ENCODE measurements at places on chromosomes 2 and 18. TPM values are rescaled to one million over a fixed set of nuclear protein-coding genes. Genes with fewer than 3 reads are reported as not detected.

The PTPRN gene
- total RNA-seq: 0.24 TPM

DNA sequence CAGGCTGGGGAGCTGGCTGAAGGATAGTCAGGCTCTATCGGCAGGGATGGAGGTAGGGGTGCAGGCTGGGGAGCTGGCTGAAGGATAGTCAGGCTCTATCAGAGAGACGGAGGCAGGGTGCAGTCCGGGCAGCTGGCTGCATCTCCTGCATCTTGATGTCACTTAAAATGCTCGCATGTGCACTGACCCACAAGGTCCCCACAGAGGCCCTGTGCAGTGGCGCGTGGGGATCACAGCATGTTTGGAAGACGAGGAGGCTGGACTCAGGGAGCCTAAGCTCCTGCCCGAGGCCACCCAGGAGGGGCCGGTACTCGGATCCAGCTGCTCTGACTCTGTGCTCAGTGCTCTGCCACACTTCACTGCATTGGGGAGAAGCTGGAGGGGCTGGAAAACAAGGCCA lies 189.0 kb upstream of the HDAC4 start:
- no peak overlapping the region for H3K27ac ChIP-seq
- H3K36me3 ChIP-seq: no peaks in the 10 kb centered on the region
- H3K4me1 ChIP-seq: no peaks in the 10 kb centered on the region
- no peak for DNase-seq
- H3K27me3 ChIP-seq: no peaks in the 10 kb centered on the region

GRCh38 chr2:53516650-53517049 lies 251.0 kb upstream of the CHAC2 start:
- no peaks in the 10 kb centered on the region for H3K36me3 ChIP-seq
- peaks cover 2% of the 10 kb centered on the region for H3K27me3 ChIP-seq
- H3K27ac ChIP-seq: no peak overlapping the region
- DNase-seq: no peak
- H3K4me3 ChIP-seq: no peak overlapping the region

DNA sequence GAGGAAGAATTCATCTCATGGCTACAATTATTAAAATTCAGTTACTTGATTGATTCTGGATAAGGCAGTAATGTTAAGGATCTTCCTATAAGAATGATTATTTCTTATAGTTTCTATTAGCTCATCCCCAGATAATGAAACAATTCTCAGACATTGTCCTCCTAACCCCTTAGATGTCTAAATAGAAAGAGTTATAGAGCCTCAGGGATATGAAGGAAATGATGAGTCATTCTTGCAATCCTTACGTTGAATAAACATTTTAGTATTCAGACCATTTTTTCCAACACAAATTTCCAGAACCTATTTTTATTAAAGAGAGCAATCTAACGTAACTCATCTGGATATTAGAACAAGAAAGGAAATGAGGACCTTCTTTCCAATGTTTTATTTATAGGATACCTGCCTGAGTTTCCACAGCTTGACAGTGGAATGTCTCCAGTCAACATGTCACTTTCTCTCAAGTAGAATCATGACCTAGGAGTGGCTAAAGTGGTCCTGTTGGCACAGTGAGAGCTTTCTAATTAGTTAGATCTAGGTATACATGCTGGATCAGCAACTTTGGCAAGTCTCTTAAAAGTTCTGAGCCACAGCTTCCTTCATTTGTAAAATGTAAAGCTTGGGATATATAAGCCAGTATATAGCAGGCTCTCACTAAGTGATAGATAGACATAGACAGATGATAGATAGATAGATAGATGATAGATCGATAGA lies 88.0 kb upstream of the RAB27B start:
- H3K27ac ChIP-seq: peak overlapping the region; percentile 72
- no peak overlapping the region for H3K4me3 ChIP-seq
- H3K36me3 ChIP-seq: no peaks in the 10 kb centered on the region
- DNase-seq: no peak
- no peaks in the 10 kb centered on the region for H3K27me3 ChIP-seq

The ATP6V1C2 gene
- total RNA-seq: not detected

The SP5 gene
- total RNA-seq: not detected

- no peaks in the 10 kb centered on the region for H3K36me3 ChIP-seq
- peaks cover 37% of the 10 kb centered on the region for H3K27me3 ChIP-seq
- peaks cover 4% of the 10 kb centered on the region for H3K4me1 ChIP-seq
- peak; percentile 64 for DNase-seq
- no peak overlapping the region for H3K4me3 ChIP-seq
These were observed 39.4 kb downstream of the SCTR start for GRCh38 chr2:119484834-119485233.

DNA sequence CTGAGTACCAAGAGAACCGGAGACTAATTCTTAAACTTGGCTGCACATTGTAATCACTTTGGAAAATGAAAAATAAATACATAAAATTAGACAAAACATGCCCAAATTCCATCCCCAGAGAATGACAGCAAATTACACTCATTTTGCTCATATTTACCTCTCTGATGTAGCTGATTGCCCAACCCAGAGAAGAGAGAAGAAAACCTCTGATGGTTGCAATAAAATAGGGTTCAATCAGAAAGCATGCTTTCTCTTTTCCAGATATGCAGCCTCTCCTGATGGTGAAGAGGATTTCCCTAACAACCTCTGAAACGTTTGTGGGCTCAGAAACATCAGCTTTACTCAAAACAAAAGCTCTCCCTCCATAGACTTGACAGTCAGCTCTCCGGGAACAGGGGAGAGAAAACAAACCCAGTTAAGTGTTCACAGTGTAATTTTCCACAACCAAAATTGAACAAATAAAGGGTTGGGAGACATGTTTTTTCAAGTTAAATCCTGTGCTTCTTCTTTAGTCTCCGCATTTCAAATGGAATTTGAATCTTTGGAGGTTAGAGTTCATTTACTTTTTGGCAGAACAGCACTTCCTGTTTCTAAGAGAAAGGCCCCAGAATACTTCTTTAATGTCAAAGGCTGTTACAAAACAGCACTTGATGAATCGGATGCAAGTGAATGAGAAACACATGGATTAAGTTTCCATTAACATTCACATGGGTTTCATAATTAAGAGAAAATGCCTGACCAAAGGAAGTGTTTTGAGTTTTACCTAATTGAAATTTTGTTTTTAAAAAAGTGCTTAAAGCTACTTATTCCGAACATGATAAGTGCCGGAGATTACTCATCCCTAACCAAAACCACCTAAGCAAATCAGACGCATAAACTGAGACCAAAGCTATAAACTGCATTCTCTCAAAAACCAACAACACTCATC lies 570.1 kb upstream of the SYT4 start:
- H3K36me3 ChIP-seq: peaks cover 2% of the 10 kb centered on the region
- H3K27ac ChIP-seq: peak overlapping the region; percentile 92
- peak overlapping the region; percentile 48 for H3K4me3 ChIP-seq
- no peak for DNase-seq

DNA sequence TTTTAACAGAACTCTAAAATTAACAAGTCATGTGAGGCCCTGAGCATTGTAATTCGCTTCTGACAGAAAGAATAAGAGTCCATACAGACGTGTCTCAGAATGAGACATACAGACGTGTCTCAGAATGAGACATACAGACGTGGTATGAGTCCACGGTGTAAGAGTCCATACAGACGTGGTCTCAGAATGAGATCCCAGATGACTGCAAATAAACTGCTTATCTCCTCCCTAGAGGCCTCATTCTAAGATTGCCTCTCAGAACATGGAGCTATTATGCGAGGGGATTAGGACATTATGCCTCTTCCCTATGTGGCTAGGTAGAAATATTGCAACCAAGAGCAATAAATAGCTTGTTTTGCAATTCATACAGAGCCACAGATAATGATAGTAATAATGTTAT lies 63.9 kb downstream of the NEB start:
- peaks cover 10% of the 10 kb centered on the region for H3K27me3 ChIP-seq
- H3K4me1 ChIP-seq: no peaks in the 10 kb centered on the region
- no peak overlapping the region for H3K27ac ChIP-seq
- no peaks in the 10 kb centered on the region for H3K36me3 ChIP-seq
- no peak for DNase-seq
- no peak overlapping the region for H3K4me3 ChIP-seq

- no peak for DNase-seq
- H3K27ac ChIP-seq: peak overlapping the region; percentile 2
- no peaks in the 10 kb centered on the region for H3K27me3 ChIP-seq
- no peaks in the 10 kb centered on the region for H3K36me3 ChIP-seq
- peaks cover 35% of the 10 kb centered on the region for H3K4me1 ChIP-seq
These were observed 120.7 kb downstream of the NCK2 start for GRCh38 chr2:105865222-105865913.

The TTN gene
- total RNA-seq: not detected

The KLHL29 gene
- 5.0 TPM for total RNA-seq

The POTEC gene
- total RNA-seq: not detected

- H3K27ac ChIP-seq: no peak overlapping the region
- no peak for DNase-seq
- peaks cover 2% of the 10 kb centered on the region for H3K4me1 ChIP-seq
These were observed 313.0 kb upstream of the NRXN1 start for GRCh38 chr2:51344886-51345285.

DNA sequence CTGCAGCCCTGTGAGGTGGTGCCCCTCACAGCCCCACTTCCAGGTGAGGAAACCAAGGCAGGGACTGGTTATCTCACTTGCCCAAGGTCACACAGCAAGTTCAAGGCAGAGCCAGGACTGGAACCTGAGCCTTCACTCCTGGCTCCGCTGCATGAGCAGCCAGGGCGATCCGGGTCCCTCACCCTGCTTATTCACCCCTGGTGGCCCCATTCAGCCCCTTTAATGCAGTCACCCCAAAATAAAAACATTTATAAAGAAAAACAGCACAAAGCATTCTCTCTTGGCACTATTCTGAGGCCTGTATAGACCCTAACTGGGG lies 57.3 kb downstream of the POLR1A start:
- no peak overlapping the region for H3K4me3 ChIP-seq
- H3K27me3 ChIP-seq: no peaks in the 10 kb centered on the region
- DNase-seq: peak; percentile 57
- H3K36me3 ChIP-seq: peaks cover 56% of the 10 kb centered on the region
- no peak overlapping the region for H3K27ac ChIP-seq

- H3K27me3 ChIP-seq: no peaks in the 10 kb centered on the region
- no peak overlapping the region for H3K27ac ChIP-seq
- no peak overlapping the region for H3K4me3 ChIP-seq
- H3K4me1 ChIP-seq: no peaks in the 10 kb centered on the region
- peak; percentile 44 for DNase-seq
- H3K36me3 ChIP-seq: no peaks in the 10 kb centered on the region
These were observed 80.7 kb downstream of the LYPD1 start for GRCh38 chr2:132589111-132589830.

DNA sequence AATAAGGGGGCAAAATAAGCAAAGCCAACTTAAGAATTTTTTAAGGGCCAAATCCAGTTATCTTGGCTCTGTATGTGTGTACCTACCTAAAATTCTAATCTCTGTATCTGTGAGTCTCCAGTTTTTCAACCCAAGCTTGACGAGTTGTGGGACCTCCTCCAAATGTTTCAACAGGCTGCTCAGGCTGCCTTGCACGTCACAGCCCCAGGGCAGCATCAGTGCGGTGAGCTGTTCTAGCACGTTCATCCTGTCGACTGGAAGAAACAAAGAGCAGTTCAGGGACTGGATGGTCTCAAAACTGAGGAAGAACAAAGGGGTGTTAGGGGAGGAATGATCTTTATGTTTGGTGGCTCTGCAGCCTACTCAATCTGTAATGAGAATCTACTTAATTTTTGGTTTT lies 29.4 kb downstream of the NLRC4 start:
- H3K36me3 ChIP-seq: peaks cover 1% of the 10 kb centered on the region
- no peak for DNase-seq
- H3K27me3 ChIP-seq: no peaks in the 10 kb centered on the region
- no peak overlapping the region for H3K4me3 ChIP-seq
- no peak overlapping the region for H3K27ac ChIP-seq

- H3K4me1 ChIP-seq: no peaks in the 10 kb centered on the region
- H3K36me3 ChIP-seq: no peaks in the 10 kb centered on the region
- no peak for DNase-seq
These were observed 85.9 kb upstream of the RFX8 start for GRCh38 chr2:101560780-101561315.

The ITGA4 gene
- 5.7 TPM for total RNA-seq

DNA sequence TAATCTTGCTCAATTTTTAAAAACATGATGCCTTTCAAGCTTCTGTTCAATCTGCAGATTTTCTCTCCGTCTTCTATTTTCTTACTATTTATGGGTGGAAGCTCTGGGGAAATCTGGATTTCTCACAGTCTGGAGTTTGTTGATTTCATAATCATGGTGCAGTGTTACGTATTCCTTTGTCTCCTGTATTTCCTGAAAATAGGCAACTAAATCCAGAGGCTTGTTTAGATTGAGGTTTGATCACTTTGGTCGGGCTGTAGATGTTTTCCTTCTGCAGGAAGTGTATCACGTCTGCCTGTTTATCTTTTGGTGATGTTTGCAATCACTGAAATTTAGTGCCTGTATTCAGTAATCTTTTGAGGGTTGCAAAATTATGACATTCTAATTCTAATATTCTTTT lies 487.7 kb downstream of the LRRTM4 start:
- no peaks in the 10 kb centered on the region for H3K27me3 ChIP-seq
- H3K4me3 ChIP-seq: no peak overlapping the region
- H3K4me1 ChIP-seq: no peaks in the 10 kb centered on the region
- no peak overlapping the region for H3K27ac ChIP-seq
- DNase-seq: no peak

The CFAP210 gene
- total RNA-seq: 0.94 TPM

- H3K4me1 ChIP-seq: peaks cover 52% of the 10 kb centered on the region
- H3K36me3 ChIP-seq: peaks cover 28% of the 10 kb centered on the region
- no peaks in the 10 kb centered on the region for H3K27me3 ChIP-seq
- peak overlapping the region; percentile 92 for H3K4me3 ChIP-seq
These were observed 694 bp downstream of the UNC50 start for GRCh38 chr2:98608962-98609604.

The SKOR2 gene
- not detected for total RNA-seq

DNA sequence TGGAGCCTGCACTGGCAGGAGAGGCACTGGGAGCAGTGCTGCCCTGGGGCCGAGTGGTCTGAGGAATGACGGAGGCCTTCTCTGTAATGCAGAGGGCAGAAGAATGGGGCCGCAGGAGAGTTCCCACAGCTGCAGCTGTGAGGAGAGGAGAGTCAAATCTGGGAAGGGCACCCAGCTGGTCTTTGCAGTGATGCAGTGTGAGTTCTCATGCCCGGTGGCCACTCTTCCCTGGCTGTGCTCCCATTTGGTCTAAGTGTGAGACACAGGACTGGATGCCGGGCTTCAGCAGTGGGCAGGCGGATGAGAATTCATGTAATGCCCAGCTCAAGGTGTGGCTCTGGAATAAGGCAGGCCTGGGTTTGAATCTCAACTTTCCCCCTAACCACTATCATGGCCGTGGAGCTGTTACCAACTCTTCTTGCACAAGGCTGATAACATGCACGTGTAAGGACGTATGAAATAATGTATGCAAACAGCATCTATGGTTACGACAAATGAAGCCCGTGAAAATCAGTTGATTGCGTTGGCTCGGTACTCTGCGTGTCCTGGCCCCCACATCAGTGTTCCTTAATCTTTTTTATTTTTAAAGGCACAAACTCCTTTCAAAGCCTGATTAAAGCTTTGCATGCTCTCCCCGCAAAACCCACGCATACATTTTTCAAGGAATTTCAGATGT lies 71.6 kb downstream of the ACKR3 start:
- peaks cover 2% of the 10 kb centered on the region for H3K27me3 ChIP-seq
- peaks cover 3% of the 10 kb centered on the region for H3K36me3 ChIP-seq
- peak; percentile 75 for DNase-seq
- no peak overlapping the region for H3K27ac ChIP-seq

- no peak overlapping the region for H3K4me3 ChIP-seq
- peaks cover 24% of the 10 kb centered on the region for H3K4me1 ChIP-seq
- H3K27me3 ChIP-seq: peaks cover 2% of the 10 kb centered on the region
- H3K36me3 ChIP-seq: no peaks in the 10 kb centered on the region
These were observed 98.2 kb upstream of the MAPRE2 start for GRCh38 chr18:34942975-34943374.

The LBH gene
- total RNA-seq: 74.7 TPM

- H3K27me3 ChIP-seq: no peaks in the 10 kb centered on the region
- H3K4me1 ChIP-seq: peaks cover 5% of the 10 kb centered on the region
- no peak overlapping the region for H3K27ac ChIP-seq
- no peak for DNase-seq
- H3K4me3 ChIP-seq: no peak overlapping the region
These were observed 277.3 kb downstream of the AGAP1 start for GRCh38 chr2:235770909-235771820.

The COL5A2 gene
- 1,955 TPM for total RNA-seq

Measured in osteocyte (in vitro differentiated cells).